Posterior cingulate gyrus (tissue), 11 donors: ENCODE measurements at places on chromosomes 6 and 20.

GRCh38 chr20:46027245-46027853, 1.7 kb upstream of the SLC12A5 start:
- DNase-seq = no peak

DNA sequence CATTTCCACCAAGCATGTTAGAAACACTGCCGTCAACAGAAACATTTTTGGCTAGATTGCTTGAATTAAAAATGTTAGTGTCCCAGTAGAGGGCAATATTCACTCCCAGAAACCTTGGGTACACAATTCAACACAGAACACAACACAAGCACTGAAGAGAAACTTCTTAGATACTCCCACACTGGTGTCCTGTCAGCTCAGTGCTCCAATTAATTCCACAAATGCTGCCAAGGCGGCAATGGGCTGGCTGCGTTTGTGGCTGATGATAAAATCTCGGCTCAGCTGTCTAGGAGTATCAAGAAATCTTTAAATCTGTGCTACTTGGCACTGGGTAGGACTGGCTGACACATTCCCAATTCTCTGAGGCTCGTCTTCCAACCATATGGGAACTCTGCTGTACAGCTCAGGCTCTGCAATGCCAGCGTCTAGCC, 39.3 kb downstream of the BEND3 start:
- DNase-seq = no peak

DNA sequence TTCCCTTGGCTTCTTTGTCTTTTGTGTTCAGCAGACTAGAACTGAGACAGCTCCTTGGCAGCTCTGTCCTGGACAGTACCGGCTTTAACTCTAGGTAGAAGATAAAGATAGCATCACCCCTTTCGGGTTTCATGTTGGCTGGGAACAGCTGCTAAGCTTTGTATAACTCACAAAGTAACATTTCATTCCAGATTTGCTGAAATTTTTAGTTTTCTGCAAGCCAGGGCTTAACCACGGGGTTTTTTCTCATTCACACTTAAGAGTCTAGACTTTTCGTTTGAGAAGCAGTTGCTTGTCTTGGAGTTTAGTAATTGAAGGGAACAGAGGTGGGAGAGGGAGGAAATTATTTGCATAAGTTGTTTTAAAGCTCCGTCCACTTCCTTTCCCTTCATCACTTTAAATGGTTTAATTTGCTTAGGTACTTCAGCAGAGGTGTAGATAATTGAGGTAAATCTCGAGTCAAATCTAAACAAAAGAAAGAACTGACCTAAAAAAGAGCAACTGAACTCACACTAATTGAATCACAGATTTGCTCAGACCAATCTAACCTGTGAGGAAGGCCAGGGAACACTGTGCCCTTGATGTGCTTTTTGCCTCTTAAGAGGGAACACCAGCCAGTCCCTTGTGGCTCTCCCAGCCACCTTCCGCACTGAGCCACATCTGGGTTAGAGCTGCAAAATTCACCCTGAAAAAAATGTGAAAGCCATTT, 48.3 kb downstream of the RREB1 start:
- no peak for DNase-seq

GRCh38 chr6:10970731-10971130, 73.4 kb downstream of the ELOVL2 start:
- no peak for DNase-seq

DNA sequence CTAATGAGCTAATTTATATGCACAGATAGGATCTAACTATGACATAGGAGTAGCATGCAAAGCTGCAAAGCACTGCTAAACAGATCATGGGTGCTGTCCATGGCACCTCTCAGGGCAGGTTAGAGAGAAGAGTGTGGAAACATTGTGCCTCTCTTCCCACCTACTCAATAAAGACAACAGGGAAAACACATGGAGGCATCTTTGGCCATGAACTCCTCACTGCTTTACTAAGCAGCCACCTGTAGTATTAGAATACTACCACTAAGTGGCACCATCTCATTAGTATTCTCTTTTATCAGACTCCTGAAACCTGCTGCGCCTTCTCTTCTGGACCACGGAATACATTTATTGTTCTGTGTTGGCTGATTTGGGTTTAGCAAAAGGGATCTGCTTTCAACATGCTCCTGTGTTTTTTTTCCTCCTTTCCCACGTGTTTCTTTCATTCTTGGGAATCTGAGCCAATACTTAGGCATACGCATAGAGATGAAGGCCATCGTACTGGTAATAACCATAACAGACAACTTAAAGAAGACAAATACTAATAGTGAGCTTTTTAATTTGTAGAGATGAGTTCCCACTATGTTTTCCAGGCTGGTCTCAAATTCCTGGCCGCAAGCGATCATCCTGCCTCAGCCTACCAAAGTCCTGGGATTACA, 9.4 kb upstream of the HDDC2 start:
- DNase-seq = no peak

DNA sequence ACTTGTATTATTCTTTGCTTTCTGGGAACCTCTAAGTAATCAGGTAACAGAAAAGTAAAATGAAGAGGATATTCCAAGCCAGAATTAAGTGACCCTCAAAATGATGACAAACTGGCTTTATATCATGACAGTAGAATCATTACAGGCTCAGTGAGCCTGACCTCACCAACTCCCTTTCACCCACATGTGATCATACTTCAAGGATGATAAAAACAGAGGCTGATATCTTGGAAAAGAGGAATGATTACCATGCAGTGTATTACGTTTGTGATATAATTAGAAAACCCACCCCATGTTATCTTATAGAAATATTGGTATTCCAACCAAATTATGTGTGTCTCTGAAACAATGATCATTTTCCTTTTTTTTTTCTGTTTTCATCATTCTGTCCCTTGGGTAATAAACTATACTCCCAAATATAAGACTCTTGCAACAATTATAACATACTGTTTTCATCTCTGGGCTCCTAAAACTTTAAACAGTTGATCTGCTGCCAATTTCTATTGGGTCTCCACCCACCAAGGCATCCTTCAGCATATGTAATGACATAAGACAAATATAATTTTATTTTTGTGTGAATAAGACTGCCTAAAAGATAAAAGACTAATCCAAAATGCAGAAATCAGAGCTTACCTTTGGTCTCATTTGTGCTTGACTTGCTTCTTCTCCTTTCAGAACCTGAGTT, 115.7 kb downstream of the DST start:
- no peak for DNase-seq
